ENCODE measurements at places on chromosomes 1 and 21.

GRCh38 chr1:237507005-237507404 is 383.7 kb downstream of the ZP4 start:
- no peak for DNase-seq

GRCh38 chr1:154838461-154838860 is 31.6 kb downstream of the KCNN3 start:
- no peak for DNase-seq

- no peak for DNase-seq
Measured at GRCh38 chr1:116107371-116107770, 3.8 kb upstream of the MAB21L3 start.

- no peak for DNase-seq
Measured at GRCh38 chr1:88813471-88813870, 77.9 kb downstream of the GTF2B start.

DNA sequence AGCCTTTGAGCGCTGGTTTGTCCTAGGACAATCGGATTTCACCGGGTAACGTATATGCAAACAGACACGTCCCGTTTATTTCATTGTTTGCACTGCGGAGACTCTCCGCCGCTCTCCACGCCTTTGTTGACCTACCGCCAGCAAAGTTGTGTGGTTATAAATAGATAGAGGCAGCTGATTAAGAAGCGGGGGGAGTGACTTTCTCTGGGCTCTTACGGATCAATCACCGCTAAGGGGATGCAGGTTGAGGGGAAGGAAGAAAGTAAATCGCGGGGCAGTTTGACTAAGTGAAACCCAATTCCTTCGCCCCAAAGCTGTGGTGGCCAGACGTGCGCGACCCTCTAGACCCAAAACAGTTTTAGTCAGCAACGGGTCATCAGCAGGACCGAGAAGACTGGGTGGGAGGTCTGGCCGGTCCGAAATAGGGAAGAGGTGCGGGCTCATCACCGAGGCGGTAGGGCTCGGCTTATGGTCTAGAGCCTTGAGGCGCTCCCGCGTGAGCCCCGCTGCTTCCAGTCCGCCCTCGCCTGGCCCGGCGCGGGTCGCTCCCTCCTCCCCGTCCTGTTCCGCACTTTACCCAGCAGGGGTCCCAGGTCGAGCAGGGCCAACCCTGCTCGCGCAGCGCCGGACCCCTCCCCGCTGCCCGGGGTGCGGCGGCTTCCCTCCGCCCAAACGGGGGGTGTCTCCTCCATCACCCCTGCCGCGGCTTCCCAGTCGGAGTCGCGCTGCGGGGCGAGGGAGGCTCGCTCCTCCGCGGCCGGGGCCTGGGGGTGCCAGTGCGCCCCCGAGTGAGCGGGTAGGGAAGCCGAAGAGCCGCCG is 120.8 kb upstream of the RRP15 start:
- no peak for DNase-seq

DNA sequence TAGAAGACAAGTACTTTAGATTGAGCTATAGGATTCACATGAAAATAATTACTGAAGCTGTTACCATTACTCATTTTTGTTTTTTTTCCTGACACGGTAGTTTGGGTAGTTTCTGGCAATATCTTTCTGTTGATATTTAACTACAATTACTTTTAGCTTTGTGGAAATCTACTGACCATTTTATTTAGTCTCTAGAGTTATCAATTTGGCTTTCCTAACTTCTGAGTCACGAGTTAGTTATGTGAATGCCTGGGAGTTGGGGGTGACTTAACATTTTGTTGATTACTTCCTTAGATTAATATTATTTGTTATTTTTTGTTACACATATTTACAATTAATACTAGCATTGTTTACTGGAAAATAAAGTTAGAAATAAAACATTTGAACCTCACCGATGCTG is 160.6 kb downstream of the HMCN1 start:
- no peak for DNase-seq

DNA sequence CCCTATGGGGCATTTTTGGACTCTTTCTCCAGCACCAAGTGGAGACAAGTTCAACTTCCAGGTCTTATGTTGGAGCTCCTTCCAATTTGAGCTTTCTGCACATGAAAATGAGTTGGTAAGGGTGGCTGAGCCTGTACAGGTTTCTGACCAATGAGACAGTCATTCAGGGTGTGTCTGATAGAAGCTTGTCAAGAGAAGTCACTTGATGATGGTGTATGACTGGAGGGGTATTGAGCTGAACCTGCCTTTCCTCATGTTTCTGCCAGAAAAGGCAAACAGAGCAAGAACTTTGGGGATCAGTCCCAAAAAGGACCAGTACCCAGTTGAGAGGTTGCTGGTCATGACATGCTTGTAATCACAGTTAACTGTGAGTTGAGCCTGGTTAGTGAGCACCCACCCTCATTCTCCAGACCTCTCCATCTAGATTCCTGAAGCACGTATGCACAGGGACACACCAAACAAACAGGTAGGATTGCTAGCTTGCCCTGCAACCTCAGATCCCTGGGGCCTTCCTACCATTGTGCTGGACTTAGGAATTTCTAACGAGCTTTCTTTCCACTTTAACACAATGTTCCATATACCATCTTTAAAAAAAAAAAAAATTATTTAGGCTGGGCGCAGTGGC is 26.6 kb downstream of the FAM89A start:
- no peak for DNase-seq

DNA sequence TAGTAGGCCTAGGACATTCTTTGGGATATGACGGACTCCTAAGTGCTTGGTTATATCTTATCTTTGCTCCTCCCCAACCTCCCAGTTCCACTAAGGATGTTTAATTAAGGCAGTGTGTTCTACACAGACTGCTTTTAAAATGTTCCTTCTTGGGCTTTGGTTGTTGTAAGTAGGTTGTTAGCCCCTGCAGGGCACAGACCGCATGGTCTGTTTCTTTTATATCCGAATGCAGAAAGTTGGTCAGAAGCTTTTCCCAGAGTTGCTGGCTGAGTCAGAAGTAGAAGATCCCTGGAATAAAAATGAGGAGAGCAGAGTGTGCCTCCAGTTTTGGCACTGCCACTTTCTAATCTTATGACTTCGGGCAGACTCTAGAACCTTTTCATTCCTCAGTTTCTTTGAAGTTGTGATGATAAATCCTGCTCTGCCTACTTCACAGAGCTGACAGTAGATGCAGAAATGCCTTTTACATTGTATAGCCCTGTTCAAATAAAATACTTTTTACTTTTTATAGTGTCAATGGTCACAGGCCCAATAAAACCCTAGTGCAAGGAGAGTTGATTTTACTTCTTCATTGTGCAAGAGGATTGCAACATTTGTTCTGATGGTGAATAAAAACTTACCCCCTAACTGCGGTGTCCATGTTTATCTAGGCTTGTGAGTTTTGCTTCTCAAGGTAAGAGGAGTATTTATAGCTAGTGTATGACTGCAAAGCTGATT is 18.4 kb downstream of the FMN2 start:
- no peak for DNase-seq

- no peak for DNase-seq
Measured at GRCh38 chr1:59215766-59216291, 81.1 kb upstream of the FGGY start.

DNA sequence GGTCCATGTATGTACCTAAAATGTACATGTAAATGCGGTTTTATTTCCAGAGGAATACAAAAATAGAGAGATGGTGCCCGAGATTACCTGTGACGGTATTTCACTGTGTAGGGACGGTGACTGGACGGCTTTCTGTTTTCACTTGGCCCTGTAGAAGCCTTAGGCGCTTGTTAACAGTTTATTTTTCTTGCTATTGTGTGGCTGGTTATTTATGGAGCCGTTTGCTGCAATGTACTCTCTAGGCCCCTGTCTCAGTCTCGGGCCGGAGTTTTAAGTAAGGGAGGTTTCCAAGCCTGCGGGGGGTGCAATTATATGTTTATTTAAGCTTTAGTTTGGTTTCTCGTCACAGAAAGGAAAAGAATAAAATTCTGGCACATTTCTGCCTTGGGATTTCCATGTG is 413 bp downstream of the EFCAB7 start:
- DNase-seq, result no peak

- DNase-seq, result no peak
Measured at GRCh38 chr1:100720101-100720500, 559 bp downstream of the VCAM1 start.

GRCh38 chr1:191536791-191537429 is 621.4 kb upstream of the RGS18 start:
- no peak for DNase-seq

DNA sequence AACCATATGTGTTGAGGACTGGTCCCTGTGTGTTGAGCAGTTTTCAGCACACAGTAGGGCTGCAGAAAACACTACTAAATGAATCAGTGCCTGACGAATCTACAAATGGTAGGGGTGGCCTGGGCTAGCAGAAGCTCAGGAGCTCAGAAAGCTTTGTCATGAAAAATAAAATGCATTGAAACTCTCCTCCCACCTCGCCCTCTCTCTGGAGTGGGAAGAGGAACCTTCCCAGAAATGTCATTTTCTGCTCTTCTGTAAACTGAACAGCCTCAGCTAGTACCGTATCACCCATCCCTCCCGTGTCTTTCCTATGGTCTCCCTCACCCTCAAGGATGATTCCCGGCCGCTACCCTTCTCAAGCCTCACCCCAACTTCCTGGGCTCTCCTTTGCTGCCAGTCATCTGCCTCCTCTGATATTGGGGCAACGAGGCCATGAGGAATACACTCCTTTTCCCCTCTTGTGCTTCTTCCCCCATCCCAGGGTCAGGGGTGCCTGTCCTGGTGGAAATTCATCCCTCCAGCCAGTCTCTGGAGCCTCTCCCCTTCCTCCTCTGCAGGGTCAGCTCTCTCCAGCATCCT is 734.5 kb downstream of the PTPRU start:
- no peak for DNase-seq

- DNase-seq, result no peak
Measured at GRCh38 chr1:45530632-45531135, 9.0 kb upstream of the PRDX1 start.

DNA sequence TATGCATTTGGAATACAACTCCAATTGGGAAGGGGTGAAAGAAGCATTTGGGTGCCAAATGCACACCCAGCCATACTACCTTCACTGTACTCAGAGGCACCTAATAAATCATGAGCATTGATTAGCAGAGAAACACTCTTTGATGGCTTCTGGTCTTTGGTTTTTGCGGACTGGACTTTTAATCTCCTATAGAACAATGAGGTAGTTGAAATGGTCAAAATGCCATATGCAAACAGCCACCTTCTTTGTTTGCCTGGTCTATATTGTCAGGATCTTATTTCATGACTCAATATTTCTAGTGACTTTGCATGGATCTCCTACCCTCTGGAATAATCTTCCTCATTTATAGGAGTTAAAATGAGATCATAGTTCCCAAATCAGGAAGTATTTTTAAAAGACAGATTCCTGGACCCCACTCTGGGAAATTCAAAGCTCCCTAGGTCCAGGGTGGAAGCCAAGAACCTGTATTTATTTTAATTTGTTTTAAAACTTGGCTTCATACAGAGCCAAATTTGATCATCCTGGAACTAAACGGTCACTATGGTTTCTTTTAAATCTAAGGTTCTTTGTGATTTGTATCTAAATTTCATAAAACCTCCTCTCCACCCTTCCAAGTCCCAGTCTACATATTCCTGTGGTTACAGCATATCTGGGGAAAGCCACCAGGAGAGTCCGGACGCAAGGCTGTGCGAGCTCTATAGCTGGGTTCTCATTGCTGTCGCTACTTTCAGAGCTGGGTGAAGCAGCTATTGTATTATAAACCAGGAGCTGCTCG is 8.7 kb downstream of the FAM3B start:
- no peak for DNase-seq

- no peak for DNase-seq
Measured at GRCh38 chr21:31564439-31564838, 95.1 kb upstream of the SOD1 start.

- DNase-seq, result no peak
Measured at GRCh38 chr1:6862906-6863305, 77.7 kb downstream of the CAMTA1 start.

DNA sequence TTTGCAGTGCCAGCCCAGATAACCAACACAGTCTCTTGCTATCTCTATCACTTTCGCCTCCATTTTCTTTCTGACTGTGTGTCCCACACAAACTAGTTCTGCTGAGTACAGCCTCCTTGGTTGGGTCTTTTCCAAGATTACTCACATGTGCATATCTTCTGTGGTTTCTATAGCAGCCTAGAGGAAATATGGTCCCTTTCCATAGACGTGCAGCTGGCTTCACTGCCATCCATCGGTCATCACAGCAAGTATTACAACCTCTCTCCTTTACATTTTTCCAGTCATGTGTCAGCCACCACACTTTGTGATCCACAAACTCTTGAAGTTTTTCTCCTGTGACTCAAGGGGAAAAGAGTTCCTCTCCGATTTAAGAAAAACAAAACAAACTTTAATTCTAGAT is 893.4 kb upstream of the ADGRL4 start:
- no peak for DNase-seq

DNA sequence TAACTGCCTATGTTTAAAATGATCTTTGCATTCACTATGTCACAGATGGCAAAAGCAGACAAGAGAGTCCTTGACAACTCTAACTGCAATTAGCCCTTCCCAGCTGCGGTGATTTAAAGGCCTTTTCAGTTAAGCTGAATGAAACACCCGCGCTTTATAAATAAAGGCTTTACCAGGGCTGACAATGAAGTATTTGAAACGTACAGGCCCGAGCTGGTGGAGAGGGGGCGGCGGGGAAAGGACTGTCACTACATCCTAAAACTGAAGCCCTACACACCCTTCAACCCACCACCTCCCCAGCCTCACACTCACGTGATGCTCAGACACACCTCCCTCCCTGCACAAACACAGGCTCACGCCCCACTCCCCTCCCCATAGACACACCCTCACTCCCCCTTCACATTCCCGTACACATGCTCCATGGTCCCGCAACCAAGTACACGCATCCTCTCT is 45.5 kb downstream of the GRIK3 start:
- no peak for DNase-seq

DNA sequence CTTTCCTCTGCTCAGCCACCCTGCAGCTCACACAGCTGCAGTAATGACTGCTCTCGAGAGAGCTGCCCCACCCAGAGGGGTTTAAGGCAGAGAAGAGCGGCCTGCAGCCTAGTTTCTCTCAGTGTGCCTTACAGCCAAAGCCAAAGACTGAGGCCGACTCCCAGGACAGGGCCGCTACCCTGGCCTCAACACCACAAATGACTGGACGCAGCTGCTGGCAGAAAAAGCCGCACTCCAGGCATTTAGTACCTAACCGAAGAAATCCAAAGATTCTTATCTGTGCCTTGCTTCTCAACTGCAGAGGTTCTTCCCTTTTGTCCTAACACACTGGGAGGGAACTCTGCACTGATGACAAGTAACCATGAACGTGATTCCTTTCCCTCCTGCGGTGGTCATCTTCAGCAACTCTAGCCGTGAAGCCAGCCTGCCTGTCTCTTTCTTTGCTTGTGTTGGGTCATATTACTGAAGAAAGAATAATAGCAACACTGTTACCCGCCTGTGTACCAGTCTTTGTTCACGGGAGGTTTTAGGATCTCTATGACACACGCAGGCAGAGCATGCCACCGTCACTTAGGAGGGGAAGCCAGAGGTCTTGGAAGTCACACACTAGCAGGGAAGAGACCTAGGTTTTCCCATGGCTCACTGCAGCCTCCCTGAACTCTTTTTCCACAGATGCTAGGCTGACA is 202.7 kb downstream of the RHOU start:
- DNase-seq, result no peak

- no peak for DNase-seq
Measured at GRCh38 chr1:82018319-82018718, 217.6 kb downstream of the ADGRL2 start.
